ENCODE measurements at places on chromosomes 3 and 15.
A peak's percentile ranks its signal among the peaks of the same experiment; 100 is the strongest.

DNA sequence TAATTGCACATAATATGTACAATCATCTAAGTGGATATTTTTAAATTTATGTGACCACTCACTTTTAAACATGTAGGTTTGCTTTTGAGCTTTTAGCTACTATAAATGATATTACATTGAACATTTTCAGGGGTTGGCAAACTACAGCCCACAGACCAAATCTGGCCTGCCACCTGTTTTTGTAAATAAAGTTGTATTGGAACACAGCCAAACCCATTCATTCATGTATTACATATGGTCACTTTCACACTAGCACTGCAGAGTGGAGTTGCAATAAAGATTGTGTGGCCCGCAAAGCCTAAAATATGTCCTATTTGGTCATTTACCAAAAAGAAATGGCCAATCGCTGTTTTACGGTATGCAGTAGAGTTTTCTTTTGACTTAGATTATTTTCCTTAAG, 21.2 kb downstream of the CMTM7 start:
- no peak for DNase-seq

DNA sequence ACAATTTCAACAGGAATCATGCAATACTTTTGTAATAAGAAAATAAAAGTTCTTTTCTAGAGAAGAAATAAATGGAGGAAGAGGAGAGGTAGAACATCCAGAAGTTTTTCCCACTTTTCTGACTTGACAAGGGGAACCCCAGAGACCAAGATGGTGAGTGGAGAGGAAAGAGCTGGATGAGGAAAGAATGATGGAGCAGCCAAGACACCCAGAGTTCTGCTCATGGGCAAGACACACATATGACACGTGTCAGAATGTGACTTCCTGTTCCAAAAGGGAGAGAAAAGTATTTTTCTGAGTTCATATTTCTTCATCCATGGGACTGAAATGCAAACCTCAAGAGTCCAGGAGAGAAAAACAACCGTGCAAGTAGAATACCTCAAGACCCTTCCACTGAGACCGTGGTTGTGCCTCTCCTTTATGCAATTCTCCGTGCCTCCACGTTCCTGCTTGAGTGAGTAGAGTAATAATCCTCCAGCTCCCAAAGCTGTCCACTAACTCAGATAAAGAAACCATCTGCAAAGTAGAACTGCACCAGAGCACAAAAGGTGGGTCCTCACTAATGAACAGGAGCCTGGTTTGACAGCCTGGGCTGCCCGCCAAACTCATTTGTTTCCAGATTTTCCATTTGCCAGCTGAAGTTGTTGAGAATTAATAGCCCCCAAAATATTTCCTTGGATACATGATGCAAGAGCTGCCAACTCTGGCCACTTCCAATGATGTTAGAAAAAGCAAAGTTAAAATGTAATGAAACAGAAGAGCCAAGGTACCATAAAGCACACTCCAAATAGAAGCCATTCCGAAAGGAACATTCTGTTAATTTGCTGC, 272.6 kb upstream of the IGF1R start:
- DNase-seq = no peak

DNA sequence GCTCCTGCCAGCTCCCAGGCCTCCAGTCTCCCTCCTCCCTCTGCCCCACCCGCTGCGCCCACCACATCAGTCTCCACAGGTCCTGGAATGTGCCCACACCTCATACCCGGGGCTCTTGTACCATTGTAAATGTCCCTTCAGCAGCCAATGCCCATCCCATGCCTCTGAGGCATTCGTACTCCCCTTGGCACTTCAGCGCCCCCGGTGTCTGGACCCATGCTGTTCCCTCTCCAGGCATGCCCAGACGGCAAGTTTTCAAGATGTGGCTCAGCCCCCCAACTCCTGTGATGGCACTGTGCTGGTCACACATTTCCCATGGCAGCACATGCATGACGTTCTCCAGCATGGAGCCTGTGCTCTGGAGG, 13.3 kb downstream of the PLXND1 start:
- DNase-seq = no peak

DNA sequence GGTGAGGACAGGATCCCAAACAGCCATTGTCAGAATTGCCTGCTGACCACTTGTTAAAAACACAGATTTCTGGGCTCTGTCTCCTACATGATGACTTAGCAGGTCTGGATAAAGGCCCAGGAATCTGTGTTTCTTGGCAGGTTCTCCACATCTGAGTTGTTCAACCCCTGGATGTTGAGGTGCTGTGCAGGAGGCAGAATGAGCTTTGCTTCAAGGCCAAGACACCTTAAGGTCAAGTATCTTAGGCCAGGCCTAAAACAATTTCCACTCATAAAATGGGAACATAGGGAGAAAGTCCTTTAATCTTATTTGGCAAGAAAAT, 678.7 kb upstream of the CFAP20DC start:
- no peak for DNase-seq

DNA sequence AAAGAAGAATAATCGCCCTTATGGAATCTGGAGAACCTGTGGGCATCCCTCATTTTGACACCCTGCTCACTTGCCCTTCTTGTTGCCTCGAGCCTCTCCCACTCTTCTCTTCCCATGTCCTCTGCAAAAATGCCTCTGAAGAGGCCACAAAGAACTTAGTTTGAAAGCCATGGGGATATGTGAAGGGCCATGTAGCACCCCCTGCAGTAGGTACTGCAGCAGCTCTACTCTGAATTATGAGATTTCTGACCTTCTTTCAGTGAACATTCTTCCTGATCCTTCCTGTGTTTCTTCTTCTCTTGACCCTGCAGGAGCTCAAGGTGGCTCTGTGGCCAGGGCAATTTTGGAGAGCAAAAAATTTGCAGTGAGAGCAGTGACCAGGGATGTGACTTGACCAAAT, 30.4 kb upstream of the TRA2B start:
- DNase-seq = no peak

- DNase-seq = no peak
These were observed 512.3 kb downstream of the MCTP2 start for GRCh38 chr15:94743668-94744067.

DNA sequence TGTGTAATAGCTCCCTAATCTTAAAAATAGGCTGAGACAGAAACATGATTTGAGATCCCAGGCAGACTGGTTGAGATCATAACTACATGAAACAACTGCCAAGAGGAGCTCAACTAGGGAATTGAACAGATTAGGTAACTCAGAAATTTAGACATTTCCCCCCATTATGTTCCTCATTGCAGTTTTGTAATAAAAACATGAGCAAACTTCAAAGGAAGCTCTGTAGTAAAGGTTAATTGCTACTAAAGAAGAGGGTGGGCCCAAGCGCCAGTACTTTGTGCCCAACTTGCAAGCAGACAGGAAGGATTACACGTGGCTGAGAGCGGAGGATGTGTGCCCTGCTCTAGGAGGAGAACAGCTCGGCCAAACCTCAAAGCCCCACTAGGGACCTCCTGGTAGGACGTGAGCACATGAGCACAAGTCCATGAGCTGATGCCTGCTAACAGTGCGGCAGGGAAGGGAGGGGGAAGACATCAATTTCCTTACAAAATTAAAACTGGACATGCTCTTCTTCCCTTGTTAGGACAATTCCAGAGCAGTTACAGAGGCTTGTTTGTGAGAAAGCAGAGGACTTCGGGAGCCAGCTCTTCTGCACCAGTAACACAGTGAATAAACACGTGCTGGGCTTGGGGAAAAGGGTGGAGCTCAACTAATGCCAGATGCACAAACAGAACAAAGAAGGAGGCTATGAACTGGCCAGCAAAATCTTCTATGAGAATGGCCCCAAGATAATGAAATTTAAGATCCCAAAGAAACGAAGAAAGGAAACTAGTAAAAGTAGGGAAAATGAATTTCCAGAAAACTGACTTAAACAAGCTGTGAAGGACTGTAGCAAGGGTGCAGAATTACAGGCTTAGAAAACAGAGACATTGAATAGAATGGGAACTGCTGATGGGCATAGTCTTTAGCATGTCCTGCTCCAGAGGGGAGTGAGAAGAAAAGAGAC, 275.5 kb downstream of the MECOM start:
- peak; percentile 15 for DNase-seq

GRCh38 chr3:110378481-110378880, 693.1 kb upstream of the NECTIN3 start:
- DNase-seq = peak; percentile 24

GRCh38 chr15:85899927-85900326, 105.2 kb upstream of the KLHL25 start:
- DNase-seq = no peak

DNA sequence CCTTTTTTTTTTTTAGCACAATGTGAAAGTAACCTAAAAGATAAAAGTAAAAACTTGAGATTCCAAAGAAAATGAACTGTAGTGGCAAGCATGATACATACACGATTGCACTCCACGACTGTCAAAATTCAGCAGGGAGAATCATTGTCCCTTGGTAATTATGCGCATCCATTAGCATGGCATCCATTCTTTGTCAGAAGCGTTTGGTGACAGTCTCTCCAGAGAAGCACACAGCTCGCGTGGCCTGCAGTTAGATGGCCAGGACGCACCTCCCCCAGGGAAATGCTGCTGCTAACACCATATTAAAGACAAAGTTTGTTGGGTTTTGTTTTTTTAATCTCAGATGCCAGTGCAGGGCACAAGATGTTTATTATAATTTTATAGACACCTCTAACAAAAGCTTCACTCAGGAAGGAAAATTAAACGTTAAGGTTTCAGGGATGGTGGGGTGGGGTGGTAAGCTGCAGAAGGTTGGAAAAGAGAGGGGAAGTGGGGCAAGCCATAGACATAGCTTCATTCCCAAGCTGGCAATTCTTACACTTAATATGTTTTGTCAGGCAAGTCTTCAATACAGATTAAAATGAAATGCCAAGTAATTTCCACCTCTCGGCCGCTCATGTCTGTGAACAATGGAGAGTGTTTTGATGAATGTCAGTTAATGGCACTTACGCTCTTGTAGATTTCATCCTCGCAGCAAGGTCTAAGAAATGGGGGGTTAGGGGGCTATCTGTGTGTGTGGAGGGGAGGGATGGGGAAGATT, 142.8 kb upstream of the TOPAZ1 start:
- DNase-seq = no peak

GRCh38 chr3:130663092-130663491, 83.5 kb downstream of the PIK3R4 start:
- DNase-seq = no peak

DNA sequence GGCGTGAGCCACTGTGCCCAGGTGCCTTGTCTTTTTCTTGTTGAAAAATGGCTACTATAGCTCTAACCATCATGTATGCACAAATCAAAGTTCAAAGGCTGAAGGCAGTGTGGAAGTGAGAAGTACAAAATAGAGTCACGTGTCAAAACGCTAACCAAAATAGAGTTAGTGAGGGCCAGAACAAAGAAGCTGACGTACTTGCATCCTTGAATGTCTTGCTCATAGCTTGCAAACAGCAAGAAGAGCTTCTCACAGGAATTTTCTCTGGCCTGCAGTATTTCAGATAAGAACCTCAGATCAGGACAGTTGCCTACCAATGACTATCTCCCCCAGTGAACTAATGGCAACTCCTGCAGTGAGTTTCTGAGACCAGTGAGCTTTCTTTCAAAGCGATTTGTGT, 713.5 kb downstream of the GRM7 start:
- DNase-seq = no peak

DNA sequence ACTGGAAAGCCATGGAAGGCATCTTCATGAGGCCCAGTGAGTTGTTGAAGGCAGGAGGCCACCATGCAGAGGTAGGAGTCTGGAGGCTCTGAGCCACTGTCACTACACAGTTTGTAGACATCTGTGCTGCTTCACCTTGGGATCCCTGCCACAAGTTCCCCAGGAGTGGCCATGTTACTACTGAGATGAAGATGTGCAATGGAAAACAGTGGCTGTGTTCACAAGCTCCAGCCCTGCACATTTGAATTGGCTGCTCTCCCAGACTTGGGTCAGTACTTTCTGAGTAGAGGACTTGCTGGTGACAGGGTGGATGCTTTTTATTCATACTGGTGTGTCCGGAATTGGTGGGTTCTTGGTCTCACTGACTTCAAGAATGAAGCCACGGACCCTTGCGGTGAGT, 86.9 kb upstream of the C15orf39 start:
- DNase-seq = no peak

- DNase-seq = peak; percentile 75
These were observed at the start of gene TMOD2 for GRCh38 chr15:51750792-51751696. TMOD2 (plus strand) TSS chr15:51751597; CDS start chr15:51766442, 14,845 bp downstream.

DNA sequence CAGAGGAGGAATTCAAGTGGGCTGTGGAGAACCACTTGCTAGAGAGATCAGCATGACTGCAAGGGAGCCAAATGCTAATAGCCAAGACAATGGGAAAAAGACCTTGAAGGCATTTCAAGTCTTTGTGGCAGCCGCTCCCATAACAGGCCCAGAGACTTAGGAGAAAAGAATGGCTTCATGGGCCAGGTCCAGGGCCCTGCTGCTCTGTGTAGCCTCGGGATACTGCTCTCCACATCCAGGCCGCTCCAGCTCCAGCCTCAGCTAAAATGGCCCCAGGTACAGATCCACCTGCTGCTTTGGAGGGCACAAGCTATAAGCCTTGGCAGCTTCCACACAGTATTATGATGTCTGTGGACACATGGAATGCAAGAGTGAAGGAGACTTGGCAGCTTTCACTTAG, 157.7 kb downstream of the NECTIN3 start:
- DNase-seq = no peak

- peak; percentile 67 for DNase-seq
These were observed 55.8 kb upstream of the DGKG start for GRCh38 chr3:186417791-186418190.

DNA sequence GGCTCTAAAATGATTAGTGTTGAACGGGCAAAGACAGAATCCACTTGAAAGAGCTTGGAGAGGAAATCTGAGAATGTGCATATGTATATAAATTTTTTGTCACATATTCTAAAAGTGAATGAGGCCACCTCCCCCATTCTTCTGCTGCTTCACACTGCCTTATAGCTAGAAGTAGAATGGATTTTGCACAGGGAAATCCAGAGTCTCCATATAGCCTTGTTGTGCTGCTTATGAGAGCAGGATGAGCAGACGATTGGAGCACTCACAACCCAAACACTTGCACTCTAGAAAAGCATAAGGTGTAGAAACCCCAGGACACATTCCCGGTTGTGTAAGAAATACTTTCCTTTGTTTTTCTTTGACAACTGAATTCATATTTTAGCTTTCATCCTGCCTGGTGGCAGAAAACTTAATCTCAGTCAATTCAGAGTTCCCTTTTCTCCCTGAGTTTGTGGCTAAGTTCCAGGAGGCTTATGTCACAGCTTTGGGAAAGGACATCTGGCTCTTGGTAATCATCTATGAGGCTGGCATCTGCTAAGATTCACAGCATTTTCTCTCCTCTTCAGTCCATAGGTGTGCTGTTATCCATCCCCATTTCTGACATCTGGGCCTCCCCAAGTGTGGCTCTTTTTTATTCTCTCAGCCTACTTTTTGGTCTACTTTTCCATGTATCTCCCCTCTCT, 188.4 kb upstream of the PFN2 start:
- peak; percentile 56 for DNase-seq

DNA sequence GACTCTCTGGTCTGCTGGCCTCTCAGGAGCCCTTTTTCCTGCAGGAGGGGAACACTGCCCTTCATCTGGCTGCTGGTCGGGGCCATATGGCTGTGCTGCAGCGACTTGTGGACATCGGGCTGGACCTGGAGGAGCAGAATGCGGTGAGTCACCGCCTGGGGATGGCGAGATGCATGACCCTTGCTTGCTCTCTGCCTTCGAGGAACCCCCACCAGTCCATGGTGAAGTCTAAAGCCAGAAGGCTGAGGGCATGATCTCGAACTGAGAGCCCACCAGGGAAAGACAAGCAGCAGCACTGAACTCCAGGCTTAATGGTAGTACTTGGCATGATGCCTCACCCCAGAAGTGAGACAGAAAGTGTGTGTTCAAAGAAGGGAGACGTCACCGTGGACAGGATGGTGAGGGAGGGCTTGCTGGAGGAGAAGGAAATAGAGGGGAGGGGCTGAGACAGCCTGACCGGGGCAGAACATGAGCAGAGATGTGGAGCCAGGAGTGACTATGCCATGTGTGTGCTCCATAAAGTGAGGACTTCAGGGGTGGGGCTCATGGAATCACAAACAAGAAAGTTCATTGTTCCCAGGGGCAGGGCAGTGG, 19.2 kb downstream of the ANKDD1A start:
- DNase-seq = no peak
